ENCODE measurements at places on chromosomes 3 and 15. TPM values are rescaled to one million over a fixed set of nuclear protein-coding genes. Genes with fewer than 3 reads are reported as not detected.

Gene CHRD
- not detected for total RNA-seq

Gene THSD4
- total RNA-seq, result 67.5 TPM

Gene IL5RA
- total RNA-seq, result not detected

Gene SEMA3G
- not detected for total RNA-seq

Gene RTP3
- not detected for total RNA-seq

Gene CEP19
- 2.0 TPM for total RNA-seq

Gene MYZAP
- 1.2 TPM for total RNA-seq

Gene MFAP1
- 15.8 TPM for total RNA-seq

Gene NEO1
- total RNA-seq, result 12.6 TPM

Gene A4GNT
- not detected for total RNA-seq

Gene MUC20
- 1.1 TPM for total RNA-seq

Gene ARID3B
- total RNA-seq, result 5.5 TPM

Gene FOXL2NB
- 1.4 TPM for total RNA-seq

Gene CD80
- total RNA-seq, result 0.39 TPM

Gene JMJD7
- 0.39 TPM for total RNA-seq

Gene TGFBR2
- total RNA-seq, result 68.2 TPM

Gene KNL1
- total RNA-seq, result 3.9 TPM

Gene CMTM7
- 18.5 TPM for total RNA-seq

Gene COPB2
- total RNA-seq, result 249 TPM

Gene PPIP5K1
- 16.9 TPM for total RNA-seq

Gene KLHL40
- not detected for total RNA-seq

Gene OR5K2
- not detected for total RNA-seq

Gene IREB2
- 55.0 TPM for total RNA-seq

Gene INKA1
- 1.8 TPM for total RNA-seq

Gene CCDC80
- total RNA-seq, result 1,789 TPM

Gene INSYN1
- under 0.01 TPM for total RNA-seq

Gene ACAN
- total RNA-seq, result under 0.01 TPM

Gene STARD5
- total RNA-seq, result 5.7 TPM

Gene KLHL25
- 3.7 TPM for total RNA-seq

Gene CCR2
- total RNA-seq, result not detected

Gene FAN1
- 21.6 TPM for total RNA-seq

Gene SHF
- 10.6 TPM for total RNA-seq

Gene LRRC49
- 6.7 TPM for total RNA-seq

Gene GP9
- not detected for total RNA-seq

Gene GRK7
- total RNA-seq, result 0.11 TPM

Gene SLC22A14
- total RNA-seq, result 1.6 TPM

Gene BNC1
- total RNA-seq, result not detected

Gene STRIT1
- not detected for total RNA-seq

Gene SCN11A
- under 0.01 TPM for total RNA-seq

Gene ESYT3
- total RNA-seq, result 8.5 TPM

Gene WNT7A
- total RNA-seq, result 6.8 TPM

Gene USP8
- total RNA-seq, result 49.0 TPM

Gene P2RY12
- not detected for total RNA-seq

Gene PTPN23
- 21.2 TPM for total RNA-seq

Gene CBLB
- total RNA-seq, result 25.1 TPM

Gene NME9
- total RNA-seq, result under 0.01 TPM

Gene C3orf62
- total RNA-seq, result 4.7 TPM

Gene MCTP2
- 20.0 TPM for total RNA-seq

Gene LMOD3
- total RNA-seq, result not detected

Gene CLDN11
- total RNA-seq, result 2.4 TPM

Gene C3orf33
- 0.98 TPM for total RNA-seq

Gene RARRES1
- 0.54 TPM for total RNA-seq

Gene TMEM41A
- total RNA-seq, result 14.5 TPM

Gene C15orf61
- total RNA-seq, result 4.9 TPM

Gene USP19
- 42.0 TPM for total RNA-seq

Gene CFAP44
- 7.5 TPM for total RNA-seq

Data from placental epithelial cell (primary cell).